B cell (primary cell): ENCODE measurements at places on chromosomes 13 and 19.

- no peak for DNase-seq
These were observed 501.3 kb downstream of the EFNB2 start for GRCh38 chr13:106034201-106034600.

DNA sequence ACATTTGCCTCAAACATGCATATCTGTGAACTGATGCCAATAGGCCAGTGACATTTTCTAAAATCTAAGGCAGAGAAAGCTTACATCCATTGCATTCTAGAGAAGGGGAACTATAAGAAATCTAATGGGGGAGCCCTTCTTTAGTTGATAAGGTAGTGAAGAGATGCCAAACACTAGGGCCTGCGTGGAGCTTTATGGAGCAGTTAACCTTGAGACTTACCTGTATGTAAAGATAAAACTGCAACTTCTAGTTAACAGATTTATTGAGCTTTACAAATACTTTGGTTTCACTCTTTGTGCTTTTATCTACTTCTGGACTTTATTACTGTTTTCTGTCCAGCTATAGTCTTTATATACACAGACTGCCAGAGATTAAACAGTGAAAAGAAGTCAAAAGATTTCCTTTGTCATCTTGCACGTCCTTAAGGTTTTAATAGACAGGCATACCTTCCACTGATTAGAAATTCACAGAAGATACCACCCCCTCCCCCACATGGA lies 457.6 kb downstream of the KLF12 start:
- no peak for DNase-seq

GRCh38 chr19:42122691-42123607 lies 9.3 kb downstream of the POU2F2 start:
- DNase-seq = no peak

DNA sequence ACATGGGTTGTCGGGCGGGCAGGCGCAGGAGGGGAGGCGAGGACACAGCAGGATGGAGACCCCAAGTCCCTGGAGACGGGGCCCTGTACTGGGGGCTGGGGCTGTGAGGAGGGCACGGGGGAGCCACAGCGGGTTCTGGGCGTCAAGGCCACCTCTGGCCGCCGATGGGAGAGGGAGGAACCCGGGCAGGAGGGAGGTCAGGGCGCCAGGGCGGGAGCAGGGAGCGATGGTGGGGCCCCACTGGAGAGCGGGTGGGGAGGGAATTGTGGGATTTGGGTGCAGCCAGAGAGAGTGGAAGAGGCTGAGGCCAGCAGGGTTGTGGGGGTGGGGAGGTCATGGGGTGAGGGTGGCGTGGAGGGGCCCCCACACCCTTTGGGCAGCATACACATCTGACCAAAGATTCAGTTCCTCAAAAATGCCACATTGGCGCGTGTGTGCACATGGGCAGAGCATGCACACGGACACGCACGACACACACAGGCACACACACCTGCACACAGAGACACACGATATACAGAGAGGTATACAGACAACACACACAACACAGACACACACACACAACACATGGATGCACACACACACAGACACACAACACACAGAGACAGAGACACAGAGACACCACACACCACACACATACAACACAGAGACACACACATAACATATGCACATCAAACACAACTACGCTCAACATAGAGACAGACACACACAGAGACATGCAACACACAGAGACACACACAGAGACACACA lies 54.9 kb downstream of the AP1M1 start:
- DNase-seq = peak; percentile 76

- DNase-seq = no peak
These were observed 114.6 kb downstream of the KDM4B start for GRCh38 chr19:5083547-5083965.

- DNase-seq = no peak
These were observed 6.6 kb downstream of the AP2S1 start for GRCh38 chr19:46844067-46844489.

DNA sequence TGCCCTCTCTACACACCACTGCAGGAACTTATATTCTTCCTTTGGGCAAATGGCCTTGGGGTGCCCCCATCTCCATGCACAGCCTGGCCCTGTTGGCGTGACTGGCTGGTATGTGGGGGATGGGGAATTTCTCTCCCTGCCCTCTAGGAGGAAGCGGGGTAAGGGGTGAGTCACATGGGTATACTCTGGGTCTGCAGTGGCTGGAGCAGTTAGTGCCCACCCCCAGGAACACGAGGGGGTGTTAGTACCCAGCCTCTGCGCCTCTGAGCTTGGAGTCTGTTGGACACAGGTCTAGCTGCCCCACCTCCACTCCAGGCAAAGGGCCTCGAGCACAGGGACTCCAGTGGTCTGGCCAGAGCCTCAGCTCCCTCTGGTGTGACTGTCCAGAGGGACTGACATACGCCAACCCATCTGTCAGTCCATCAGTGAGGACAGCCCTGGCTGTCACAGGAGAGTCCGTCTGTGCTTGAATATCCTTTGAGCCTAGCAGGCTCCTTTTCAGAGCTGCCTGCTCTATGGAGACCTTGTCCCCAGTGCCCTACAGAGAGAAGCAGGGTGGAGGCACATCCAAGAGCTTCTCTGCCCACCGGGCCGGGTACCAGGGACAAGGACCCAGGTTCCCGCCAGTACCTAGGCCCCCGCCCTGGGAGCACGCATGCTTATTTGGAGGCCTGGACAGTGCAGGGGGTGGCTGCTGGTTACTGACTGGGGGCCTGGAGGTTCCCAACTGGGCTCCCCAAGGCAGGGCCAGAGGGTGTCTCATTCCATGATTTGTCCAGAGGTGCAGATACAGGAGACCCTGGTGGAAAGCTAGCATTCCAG lies 66.6 kb downstream of the CHST8 start:
- no peak for DNase-seq

GRCh38 chr19:5738423-5738822 lies 18.0 kb downstream of the CATSPERD start:
- DNase-seq = no peak

DNA sequence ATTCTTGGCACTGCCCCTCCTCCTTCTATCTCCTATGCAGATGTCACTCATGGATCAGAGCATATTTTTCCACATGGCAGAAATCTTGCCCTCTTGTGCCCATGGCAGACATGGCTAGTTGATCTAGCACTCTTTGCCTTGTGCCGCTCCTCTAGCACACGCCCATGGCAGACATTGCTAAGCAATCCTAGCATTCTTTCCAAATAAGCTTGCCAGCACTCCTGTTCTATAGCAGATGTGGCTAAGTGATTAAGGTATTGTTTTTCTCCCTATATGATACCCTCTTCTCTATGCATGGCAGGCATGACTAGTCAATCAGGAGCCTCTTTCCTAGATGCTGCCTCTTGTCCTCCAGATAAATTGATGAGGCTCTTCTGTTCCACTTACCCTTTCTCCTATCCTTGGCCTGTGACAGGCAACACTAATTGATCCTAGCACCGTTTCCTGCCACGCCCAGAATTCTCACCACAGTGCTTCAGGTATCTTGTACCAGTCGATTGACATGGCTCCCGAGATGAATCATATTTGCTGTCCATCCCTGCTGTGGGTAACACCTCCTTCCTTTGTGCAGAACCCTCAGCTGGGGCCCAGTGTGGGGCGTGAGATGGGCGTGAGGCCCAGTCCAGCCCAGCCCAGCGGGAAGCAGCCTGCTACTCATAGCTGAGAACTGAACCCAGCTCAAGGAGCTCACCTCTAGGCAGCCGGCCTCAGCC lies 26.9 kb downstream of the TMED1 start:
- DNase-seq = no peak

GRCh38 chr19:23401086-23401610 lies 5.9 kb upstream of the ZNF91 start:
- no peak for DNase-seq

DNA sequence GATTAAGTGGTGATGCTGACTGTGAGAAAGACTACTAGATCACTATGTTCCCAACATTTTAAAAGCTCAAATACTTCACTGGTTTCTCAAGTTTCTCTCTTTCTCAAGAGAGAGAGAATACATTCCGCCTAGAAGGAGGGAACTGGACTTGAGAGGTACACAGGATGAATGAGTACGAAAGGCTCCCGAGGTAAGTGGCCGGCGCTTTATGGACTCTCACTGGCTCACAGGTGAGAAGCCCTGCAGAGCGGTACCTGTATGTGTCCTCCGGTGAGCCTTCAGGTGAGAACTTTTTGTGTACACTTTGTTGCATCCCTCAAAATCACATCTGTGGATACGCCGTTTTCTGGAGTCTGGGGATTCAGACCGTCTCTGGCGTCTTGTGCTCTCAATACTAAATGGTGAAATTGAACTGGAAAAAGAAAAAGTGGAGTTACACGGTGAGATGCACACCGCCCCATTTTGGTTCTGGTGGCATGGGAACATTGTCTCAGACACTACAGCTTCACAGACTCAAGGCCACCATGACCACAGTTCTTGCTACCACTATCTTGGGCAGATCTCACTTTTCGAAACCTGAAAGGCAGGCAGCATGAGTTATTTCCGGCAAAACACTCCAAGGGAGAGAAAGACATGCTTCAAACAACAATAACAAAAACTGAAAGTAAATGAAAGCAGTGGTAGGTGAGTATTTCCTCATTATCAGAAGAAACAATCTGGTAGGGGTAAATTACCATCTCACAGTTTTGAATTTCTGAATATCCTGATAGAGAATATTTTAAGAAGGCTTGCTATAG lies 418.9 kb downstream of the KLF12 start:
- DNase-seq = peak; percentile 23

DNA sequence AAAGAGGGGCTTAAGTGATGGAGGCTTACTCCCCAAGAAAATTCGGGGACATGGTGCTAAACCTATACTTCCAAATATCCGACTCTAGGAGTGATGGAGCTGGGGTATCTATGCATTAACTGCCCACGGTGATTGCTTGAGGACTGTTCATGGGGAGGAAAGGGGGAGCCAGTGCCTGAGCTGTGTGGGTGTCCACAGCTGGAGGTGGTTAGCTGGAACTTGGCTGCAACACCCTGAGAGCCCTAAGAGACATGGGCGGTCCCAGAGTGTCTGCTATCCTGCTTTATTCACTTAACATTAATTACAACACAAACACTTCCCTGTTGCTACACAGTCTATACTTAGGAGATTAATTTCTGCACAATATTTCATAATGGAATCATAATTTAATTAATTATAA lies 28.1 kb upstream of the POMP start:
- no peak for DNase-seq

GRCh38 chr19:48859711-48860572 lies 8.5 kb downstream of the PLEKHA4 start:
- peak; percentile 34 for DNase-seq

- no peak for DNase-seq
These were observed 33.6 kb upstream of the FNDC3A start for GRCh38 chr13:48942131-48942530.

GRCh38 chr13:26557051-26557392 lies 461 bp upstream of the WASF3 start:
- DNase-seq = no peak

- no peak for DNase-seq
These were observed 24.1 kb downstream of the DCT start for GRCh38 chr13:94455414-94455813.

- DNase-seq = peak; percentile 82
These were observed 61.2 kb downstream of the MLLT1 start for GRCh38 chr19:6218491-6219146.

- DNase-seq = no peak
These were observed 94.4 kb downstream of the URI1 start for GRCh38 chr19:30036154-30037129.

GRCh38 chr19:45154064-45154827 lies 6.5 kb downstream of the NKPD1 start:
- DNase-seq = no peak

DNA sequence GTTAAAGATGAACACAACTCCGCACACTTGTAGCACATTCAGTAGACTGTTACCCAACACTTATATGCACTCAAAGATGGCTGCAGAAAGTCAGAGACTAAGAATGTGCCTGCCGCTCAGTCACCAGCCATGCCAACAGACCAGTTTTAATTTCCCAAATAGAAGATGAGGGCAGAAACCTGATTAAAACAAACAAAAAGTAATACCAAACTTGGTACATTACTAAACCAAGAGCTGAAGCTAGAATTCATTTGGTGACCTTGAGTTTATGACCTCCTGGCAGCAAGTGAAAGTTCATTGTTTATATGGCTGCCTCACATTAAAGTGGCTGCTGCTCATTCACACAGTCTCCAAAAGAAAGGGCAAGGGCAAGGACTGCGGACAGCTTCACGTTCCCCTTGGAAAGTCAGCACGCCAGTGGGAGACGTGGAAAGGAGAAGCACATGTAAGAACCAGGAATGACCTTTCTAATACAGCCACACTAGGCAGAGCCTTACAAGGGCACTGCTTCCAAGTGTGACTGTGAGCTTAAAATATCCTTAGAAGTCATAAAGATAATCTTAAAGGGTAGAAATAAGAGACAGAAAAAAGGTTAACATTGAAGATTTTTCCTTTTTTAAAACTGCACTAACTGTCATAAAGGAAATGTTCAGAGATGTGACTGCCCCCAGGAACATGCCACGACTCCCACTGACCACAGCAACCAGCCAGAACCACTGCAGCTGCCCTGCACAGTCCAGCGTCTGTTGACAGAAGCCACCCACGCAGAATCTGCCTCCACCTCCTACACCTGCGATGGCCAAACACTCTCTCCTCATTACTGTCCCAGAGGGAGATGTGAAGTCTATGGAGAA lies 73.5 kb downstream of the STK24 start:
- DNase-seq = no peak

DNA sequence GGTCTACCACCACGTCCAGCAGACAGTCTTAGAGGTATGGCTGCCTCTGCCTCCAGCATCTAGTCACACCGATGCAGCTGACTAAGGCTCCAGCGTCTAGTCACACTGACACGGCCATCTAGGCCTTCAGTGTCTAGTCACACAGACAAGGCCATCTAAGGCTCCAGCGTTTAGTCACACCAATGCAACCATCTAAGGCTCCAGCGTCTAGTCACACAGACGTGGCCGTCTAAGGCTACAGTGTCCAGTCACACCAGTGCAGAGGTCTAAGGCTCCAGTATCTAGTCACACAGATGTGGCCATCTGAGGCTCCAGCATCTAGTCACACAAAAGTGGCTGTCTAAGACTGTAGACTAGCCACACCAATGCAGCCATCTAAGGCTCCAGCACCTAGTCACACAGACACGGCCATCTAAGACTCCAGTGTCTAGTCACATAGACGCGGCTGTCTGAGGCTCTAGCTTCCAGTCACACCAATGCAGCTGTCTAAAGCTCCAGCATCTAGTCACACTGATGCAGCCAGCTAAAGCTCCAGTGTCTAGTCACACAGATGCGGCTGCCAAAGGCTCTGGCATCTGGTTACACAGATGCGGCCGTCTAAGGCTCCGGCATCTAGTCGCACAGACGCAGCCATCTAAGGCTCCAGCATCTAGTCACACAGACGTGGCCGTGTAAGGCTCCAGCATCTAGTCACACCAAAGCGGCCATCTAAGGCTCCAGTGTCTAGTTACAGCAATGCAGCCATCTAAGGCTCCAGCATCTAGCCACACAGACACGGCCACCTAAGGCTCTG lies 55.1 kb downstream of the KLF2 start:
- DNase-seq = no peak
